Activated CD4-positive, alpha-beta memory T cell treated with anti-CD3 and anti-CD28 coated beads, Interleukin-2, amount 10 ng/mL, durations not matched to agents 7 days and 5 days (primary cell): ENCODE measurements at places on chromosomes 2 and 18. TPM values are rescaled to one million over a fixed set of nuclear protein-coding genes. Genes with fewer than 3 reads are reported as not detected.

- H3K27ac ChIP-seq, result no peak overlapping the region
- peaks cover 1% of the 10 kb centered on the region for H3K4me1 ChIP-seq
- no peaks in the 10 kb centered on the region for H3K27me3 ChIP-seq
These were observed 27.9 kb downstream of the ACSL3 start for GRCh38 chr2:222888716-222889115.

Gene HES6
- 2.7 TPM for total RNA-seq

DNA sequence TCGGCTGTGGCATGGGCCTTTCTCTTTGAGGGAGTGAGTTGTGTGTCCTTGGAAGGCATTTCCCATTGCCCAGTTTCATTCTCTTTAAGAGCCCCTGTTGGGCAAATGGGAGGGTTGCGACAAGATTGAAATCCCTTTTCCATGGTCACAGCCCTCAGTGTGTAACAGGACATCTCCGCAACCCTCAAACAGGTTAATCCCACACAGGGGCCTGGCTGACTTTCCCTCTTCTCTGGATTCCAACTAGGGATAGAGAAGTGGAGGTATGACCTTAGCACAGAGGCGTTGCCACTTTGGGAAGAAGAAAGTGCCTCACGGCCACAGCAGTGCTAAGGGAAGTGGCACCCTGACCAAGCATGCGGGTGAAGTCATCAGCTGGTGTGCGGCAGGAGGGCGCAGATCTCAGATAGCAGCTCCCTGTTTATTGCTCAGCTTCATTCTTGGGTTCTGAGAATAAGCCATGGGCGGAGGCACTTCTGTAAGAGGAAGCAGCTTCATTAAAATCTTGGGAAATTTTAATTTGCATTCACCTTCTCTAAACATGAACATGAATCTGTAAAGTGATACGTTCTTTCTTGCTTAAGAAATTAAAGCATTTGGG is 256.5 kb downstream of the GBX2 start:
- no peak for DNase-seq
- H3K36me3 ChIP-seq, result no peaks in the 10 kb centered on the region
- no peaks in the 10 kb centered on the region for H3K27me3 ChIP-seq
- H3K4me3 ChIP-seq, result no peak overlapping the region

Gene DES
- not detected for total RNA-seq

Gene RGPD3
- total RNA-seq, result 0.05 TPM

- DNase-seq, result no peak
- no peaks in the 10 kb centered on the region for H3K27me3 ChIP-seq
- H3K4me3 ChIP-seq, result no peak overlapping the region
- no peaks in the 10 kb centered on the region for H3K4me1 ChIP-seq
- H3K27ac ChIP-seq, result no peak overlapping the region
- no peaks in the 10 kb centered on the region for H3K36me3 ChIP-seq
These were observed 1093.9 kb downstream of the CBLN2 start for GRCh38 chr18:71450257-71450656.

DNA sequence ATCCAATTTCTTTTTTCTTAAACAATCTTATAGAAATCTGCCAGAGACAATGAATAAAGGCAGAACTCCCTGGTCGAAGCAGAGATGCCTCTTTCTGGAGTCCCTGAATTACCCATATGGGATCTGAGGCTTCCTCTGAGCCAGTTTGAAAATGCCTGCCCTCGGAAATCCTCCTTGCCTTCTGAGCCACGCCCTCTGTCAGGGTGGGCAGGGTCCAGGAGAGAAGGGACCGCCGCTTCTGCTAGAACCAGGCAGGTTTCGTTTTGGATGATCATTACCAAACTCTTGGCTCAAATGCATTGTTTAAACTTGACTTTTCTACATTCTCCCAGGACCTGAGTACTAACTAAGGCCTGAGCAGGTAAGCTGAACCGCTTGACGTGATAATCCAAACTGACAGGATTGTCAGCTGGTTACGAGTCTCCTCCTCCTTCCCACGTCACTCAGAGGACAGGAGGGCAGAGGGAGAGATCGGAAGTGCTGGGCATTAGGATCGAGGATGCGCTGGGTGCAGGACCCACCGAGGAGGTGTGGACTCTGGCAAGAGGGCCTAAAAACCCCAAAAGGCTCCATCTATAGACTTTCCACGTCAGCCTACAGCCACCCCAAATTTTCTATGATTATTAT is 128.4 kb downstream of the KLHL29 start:
- H3K36me3 ChIP-seq, result no peaks in the 10 kb centered on the region
- DNase-seq, result no peak
- H3K27me3 ChIP-seq, result peaks cover 38% of the 10 kb centered on the region
- no peak overlapping the region for H3K4me3 ChIP-seq
- no peak overlapping the region for H3K27ac ChIP-seq
- H3K4me1 ChIP-seq, result peaks cover 3% of the 10 kb centered on the region

- peaks cover 51% of the 10 kb centered on the region for H3K27me3 ChIP-seq
- DNase-seq, result peak; percentile 38
- H3K27ac ChIP-seq, result no peak overlapping the region
- peaks cover 21% of the 10 kb centered on the region for H3K4me1 ChIP-seq
- H3K4me3 ChIP-seq, result no peak overlapping the region
These were observed 384.5 kb downstream of the MTX2 start for GRCh38 chr2:176653479-176654443.

DNA sequence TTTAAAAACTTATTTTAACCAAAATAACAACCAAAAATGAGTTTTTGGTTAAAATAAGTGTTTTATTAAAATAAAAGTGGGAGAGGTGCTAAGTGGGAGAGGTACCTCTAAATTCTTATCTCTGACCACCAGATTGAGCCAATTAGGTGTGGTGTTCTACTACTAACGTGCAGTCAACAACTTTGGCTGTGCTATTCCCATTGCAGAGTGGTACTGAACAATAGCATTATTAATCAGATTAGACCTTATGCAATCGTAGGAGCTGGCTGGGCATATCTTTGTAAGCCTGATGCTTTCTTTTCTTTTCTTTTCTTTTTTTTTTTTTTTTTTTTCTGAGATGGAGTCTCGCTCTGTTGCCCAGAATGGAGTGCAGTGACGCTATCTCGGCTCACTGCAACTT is 38.9 kb downstream of the RAB27B start:
- no peak overlapping the region for H3K27ac ChIP-seq
- no peaks in the 10 kb centered on the region for H3K27me3 ChIP-seq
- DNase-seq, result no peak
- no peaks in the 10 kb centered on the region for H3K4me1 ChIP-seq
- no peaks in the 10 kb centered on the region for H3K36me3 ChIP-seq
- no peak overlapping the region for H3K4me3 ChIP-seq

- H3K4me3 ChIP-seq, result no peak overlapping the region
- H3K36me3 ChIP-seq, result no peaks in the 10 kb centered on the region
- H3K27ac ChIP-seq, result no peak overlapping the region
These were observed 362.8 kb downstream of the CBLN2 start for GRCh38 chr18:72181241-72181764.

- peaks cover 22% of the 10 kb centered on the region for H3K4me1 ChIP-seq
- H3K27ac ChIP-seq, result no peak overlapping the region
- no peak overlapping the region for H3K4me3 ChIP-seq
These were observed 11.2 kb downstream of the SLC40A1 start for GRCh38 chr2:189569295-189569910.

GRCh38 chr2:185919155-185919554 is 180.6 kb downstream of the FSIP2 start:
- no peaks in the 10 kb centered on the region for H3K27me3 ChIP-seq
- no peaks in the 10 kb centered on the region for H3K4me1 ChIP-seq
- DNase-seq, result no peak
- H3K36me3 ChIP-seq, result no peaks in the 10 kb centered on the region
- H3K27ac ChIP-seq, result no peak overlapping the region
- no peak overlapping the region for H3K4me3 ChIP-seq

- H3K27me3 ChIP-seq, result no peaks in the 10 kb centered on the region
- H3K4me3 ChIP-seq, result no peak overlapping the region
- no peak for DNase-seq
- no peaks in the 10 kb centered on the region for H3K36me3 ChIP-seq
- no peaks in the 10 kb centered on the region for H3K4me1 ChIP-seq
These were observed 852.5 kb upstream of the LRATD1 start for GRCh38 chr2:13779996-13780395.

DNA sequence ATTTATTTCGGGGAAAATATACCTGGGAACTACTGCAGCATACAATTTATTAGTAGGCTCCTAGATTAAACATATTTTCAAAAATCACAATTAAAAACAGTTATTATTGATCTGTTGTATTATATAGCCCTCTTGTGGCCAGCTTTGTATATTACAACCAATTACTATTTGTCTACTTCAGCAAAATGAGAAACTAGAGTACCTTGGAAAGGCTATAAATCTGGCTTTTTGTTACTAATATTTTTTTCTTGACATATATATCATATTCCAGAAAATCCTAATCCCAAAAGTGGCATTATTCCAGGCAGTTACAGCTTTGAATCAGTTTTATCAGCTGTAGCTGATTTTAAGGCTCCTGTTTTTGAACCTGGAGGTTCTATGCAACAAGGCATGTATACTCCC is 101.2 kb downstream of the UBR3 start:
- no peaks in the 10 kb centered on the region for H3K36me3 ChIP-seq
- no peak overlapping the region for H3K27ac ChIP-seq
- H3K27me3 ChIP-seq, result no peaks in the 10 kb centered on the region
- no peak for DNase-seq
- no peak overlapping the region for H3K4me3 ChIP-seq
